NCI-H2029 treated with DMSO at 0.1 percent for 48 hours (cell line): ENCODE measurements at places on chromosomes 1 and 21.

GRCh38 chr1:31122101-31122735 is 56.7 kb upstream of the PUM1 start:
- DNase-seq = no peak

GRCh38 chr1:24003331-24003972 is 23.3 kb upstream of the SRSF10 start:
- peak; percentile 27 for DNase-seq

- DNase-seq = no peak
These were observed 39.7 kb downstream of the ADARB1 start for GRCh38 chr21:45114072-45114471.

GRCh38 chr1:19756480-19756879 is 43.2 kb downstream of the TMCO4 start:
- no peak for DNase-seq

DNA sequence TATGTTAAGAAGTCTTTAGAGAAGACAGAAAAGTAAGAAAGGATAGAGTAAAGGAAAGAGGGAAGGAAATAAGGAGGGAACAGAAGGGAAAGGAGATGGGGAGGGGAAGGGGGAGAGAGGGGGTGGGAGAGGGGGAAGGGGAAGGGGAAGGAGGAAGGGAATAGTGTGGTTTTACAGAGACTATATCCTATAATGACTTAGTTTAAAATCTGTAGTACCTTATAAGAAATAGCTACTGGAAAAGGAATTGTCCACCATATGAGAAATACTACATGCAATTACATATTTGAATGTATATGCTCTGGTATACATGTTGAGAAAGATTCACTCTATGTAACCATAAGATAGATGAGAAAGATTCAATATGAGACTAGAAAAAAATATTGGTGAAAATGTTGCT is 1042.3 kb downstream of the BRINP3 start:
- DNase-seq = no peak

DNA sequence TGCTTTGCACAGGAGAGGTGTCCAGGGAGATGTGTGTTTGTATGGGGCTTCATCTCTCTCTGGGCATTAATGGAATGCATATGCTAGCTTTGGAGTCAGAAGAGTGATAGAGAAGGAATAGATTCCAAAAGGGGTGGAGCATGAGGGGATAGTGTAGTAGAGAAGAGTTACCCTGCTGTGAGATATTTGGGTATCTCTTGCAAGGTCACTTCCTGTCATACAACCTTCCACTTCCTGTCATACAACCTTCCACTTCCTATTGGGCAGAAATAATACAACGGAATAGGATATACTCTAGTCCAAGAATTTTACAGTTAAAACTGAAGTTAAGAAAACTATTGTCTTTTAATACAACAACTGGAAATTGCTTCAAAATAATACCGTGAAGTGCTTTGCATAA is 351.8 kb upstream of the FMN2 start:
- DNase-seq = no peak

DNA sequence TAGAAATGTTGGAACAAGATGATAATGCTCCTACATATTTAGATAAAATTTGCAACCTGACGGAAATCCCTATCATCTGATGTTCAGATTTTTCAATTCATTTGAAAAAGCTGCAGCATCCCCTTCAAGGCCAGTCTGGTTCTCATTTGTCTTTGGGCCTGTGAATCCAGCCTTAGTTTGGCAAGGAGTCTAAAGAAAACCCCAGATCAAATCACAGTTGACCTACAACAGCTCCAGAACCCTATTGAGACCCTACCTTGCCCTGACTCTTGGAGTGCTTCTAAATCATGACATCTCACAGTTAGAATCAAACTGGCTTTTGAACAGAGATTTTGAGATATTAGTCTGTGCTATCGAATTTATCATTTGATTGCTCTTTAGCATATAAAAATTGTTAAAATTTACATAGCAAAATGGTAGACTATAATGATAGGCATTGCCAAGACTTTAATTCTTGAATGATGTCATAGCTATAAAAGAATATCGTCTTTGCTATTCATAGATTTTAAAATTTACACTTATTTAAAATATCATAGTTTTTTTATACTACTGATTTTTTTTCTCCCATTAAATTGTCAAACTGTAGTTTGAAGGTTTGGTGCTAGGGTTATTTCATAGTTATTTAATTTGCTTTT is 2.2 kb downstream of the PPP2R5A start:
- no peak for DNase-seq

DNA sequence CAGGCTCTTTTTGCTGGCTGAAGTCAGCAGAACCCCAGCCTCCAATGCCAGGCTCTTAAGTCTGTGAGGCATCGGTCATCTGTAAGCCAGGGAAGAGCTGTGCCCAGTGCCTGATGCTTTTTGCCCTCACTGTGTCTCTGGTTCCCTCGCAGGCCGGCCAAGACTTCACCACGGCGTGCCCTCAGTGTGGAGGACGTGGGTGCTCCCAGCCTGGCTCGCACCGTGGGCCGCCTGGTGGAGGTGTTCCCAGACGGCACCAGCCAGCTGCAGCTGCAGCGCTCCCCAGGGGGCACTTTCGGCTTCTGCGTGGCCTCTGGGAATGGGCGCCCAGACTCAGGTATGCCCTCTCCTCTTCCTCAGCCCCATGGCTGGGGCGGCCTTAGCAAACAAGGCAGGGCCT is 32.5 kb downstream of the KIAA1614 start:
- no peak for DNase-seq

DNA sequence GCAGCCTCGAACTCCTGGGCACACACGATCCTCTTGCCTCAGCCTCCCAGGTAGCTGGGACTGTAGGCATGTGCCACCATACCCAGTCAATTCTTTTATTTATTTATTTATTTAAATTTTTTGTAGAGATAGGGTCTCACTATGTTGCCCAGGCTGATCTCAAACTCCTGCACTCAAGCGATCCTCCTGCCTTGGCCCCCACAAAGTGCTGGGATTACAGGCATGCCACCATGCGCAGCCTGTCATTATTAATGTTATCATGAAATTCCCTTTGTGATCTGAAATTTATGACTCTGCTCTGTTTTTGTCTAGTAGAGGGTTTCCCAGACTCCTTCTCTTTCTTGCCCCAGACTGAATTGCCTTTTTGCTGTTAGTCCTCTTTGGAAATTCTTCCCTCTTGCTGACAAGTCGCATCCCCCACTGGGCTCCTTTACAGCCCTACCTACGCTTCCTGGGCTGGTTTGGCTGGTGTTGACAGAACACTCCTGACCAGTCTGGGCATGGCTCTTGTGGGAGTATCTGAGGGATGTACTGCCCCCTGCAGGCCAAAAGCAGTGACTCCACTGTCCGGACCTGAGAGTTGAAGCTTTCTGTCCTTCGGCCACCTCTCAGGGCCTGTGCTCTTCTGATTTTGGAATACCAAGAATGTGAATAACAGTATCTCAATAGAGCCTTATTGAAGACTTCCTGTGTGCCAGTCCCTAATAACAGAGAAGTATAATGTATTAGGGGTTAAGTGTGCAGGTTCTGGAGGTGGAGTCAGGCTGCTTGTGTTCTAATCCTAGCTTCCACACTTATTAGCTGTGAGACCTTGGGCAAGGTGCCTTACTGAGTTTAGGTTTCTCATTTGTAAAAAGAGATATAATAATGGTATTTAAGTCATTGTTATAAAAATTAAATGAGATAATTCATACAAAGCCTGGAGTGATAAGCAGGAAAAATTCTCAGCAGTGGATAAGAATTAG is 28.2 kb downstream of the TCEANC2 start:
- peak; percentile 89 for DNase-seq

DNA sequence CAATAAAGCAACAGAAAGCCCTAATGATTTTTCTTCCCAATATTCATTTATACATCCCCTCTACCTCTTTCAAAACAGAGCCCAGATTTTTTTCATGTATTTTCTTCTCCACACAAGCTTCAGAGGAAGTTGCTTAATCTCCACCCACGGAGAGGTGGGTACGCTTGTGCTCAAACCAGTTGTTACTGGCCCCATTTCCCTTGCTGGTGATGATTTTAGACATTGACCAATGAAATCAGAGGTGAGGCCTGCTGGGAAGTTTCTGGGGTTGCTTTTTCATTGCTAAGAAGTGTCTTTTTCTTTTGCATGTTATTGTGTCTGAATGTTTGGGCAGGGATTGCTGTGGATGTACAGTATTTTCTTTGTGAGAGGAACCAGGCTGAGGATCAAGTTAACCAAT is 448.1 kb upstream of the B3GALT2 start:
- DNase-seq = no peak

- peak; percentile 41 for DNase-seq
These were observed 25.1 kb downstream of the SYNJ1 start for GRCh38 chr21:32702702-32703101.

- no peak for DNase-seq
These were observed 474.5 kb upstream of the BEND5 start for GRCh38 chr1:49251019-49251784.

- no peak for DNase-seq
These were observed 4.3 kb downstream of the PFKL start for GRCh38 chr21:44304011-44304616.

- no peak for DNase-seq
These were observed 289.4 kb upstream of the DUSP10 start for GRCh38 chr1:222031318-222031717.

DNA sequence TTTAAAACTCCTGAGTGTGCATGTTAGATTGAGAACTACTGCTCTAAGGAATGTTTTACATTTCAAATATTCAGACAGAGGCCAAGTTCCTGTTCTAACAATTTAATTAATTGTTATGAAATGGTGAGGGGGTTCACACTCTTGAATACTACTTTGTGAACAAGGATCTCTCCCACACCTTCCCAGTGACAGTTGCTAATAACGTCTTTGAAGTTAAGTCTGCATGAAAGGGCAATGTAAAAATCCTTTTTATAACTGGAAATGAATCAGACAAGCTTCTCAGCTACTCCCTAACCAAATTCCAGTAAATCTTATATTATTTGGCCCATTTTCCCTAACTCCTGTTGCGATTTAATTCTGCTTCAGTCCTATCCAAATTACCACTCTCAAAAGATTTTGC is 828.5 kb upstream of the ADAMTS5 start:
- no peak for DNase-seq

GRCh38 chr1:17676387-17677060 is 78.6 kb upstream of the ACTL8 start:
- no peak for DNase-seq

DNA sequence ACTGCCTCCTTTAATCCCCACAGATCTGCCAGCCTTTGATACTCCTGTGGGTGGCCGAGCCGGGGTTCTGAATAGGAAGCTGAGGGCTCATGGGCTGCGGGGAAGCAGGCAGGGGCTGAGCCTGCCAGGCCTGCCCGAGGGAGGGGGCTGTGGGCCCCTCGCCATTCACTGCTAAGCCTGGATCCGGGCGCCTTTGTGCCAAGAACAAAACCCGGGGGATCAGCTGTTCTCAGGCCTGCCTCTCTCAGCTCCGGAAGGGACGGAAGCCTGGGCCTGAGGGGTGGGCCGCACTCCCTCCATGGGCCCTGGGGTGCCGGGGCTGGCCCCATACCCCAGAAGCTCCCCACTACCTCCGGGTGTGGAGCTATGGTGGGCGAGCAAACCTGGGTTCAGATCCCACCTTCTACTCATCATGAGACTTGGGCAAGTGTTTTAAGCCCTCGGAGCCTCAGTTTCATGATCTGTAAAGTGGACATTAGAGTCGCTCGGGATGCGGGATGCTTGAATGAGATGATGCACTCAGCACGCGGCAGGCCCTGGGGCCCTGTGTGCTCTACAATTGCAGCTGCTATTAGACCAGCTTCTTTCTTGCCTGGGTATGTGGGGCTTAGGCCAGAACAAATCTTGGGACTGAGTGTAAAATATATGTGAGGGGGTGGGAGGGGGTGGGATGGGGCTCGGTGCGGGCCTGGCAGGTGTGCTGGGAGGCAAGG is 19.2 kb upstream of the EPHA2 start:
- no peak for DNase-seq

GRCh38 chr21:46504666-46505065 is 46.0 kb downstream of the DIP2A start:
- no peak for DNase-seq

DNA sequence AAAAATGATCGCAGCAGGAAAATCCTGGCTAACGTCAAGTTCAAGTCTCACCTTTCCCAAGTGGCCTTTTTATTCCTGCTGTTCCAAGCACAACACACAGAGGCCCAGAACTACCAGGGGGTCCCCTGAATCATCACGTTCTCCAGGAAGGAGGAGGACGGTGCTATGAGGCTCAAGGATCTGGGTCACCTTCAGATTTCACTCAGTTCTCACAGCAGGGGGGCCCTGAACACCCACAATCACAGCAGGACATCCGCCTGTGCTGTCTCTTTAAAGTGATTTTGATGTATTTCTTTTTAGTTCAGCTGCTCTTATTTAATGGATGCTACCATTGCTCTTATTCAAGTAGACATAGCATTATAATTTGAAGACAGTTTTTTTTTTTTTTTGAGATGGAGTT is 173.4 kb downstream of the HUNK start:
- no peak for DNase-seq

GRCh38 chr1:234331507-234331906 is 41.7 kb upstream of the COA6 start:
- no peak for DNase-seq

GRCh38 chr21:27292229-27292628 is 325.3 kb upstream of the ADAMTS5 start:
- no peak for DNase-seq

DNA sequence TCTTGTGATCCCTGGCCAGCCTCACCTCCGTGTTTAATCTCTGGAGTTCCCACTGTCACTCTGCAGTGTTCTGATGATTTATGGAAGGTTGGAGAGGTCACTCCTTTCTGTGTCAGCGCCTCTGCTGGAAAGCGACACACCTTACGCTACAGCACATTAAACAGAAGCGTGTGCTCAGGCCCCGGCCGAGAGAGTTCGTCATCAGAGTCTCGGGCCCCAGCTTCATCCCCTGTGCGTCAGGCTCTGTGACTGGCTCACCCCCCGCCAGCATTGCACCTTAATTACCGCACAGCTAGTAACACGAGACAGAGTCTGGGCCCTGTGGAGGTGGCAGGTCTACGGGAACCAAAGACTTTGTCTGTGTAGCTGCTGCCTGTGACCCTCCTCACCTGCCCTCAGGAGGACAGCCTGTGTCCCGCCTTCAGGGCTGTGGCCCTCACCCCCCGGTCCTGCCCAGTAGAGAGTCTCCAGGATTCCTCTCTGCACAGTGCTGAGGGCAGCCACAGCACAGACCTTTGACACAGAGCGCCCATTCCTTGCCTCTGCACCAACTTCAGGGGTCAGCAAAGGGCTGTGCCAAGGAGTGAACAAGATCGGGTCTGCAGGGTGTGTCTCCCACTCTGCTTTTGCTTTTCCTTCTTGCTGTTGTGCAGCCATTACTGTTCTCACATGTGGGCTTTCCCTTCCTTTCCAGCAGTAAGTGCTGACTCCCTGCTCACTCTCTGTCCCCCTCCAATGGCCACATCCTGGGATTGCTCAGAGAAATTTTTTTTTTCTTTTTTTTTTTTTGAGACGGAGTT is 157.6 kb downstream of the PGBD5 start:
- peak; percentile 35 for DNase-seq
